Astrocyte of the cerebellum (primary cell): ENCODE measurements at places on chromosomes 2 and 18.

DNA sequence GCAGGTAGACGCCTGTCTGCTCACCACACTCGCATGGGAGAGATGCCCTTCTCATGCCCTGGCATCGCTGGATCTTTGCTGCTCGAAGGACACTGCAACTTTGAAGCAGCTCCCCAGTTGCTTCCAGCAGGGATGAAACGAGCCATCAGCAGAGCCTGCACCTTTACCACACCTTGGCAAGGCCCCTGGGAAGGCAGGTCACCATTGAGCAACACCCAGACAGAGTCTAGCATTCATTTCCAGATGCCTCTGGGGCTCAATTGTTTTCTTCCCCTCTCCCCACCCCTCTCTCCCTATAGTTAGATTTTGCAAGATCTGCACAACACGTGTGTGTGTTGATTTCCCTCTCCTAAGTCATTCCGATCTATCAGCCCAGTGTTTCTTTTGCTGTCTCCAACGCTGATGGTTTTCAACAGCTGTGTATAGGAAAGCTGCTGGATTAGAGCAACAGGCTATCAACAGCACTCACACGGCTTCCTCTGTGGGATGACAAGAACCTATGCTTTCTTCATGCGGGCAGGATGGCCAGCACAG, 25.6 kb upstream of the INHBB start:
- DNase-seq, result no peak

DNA sequence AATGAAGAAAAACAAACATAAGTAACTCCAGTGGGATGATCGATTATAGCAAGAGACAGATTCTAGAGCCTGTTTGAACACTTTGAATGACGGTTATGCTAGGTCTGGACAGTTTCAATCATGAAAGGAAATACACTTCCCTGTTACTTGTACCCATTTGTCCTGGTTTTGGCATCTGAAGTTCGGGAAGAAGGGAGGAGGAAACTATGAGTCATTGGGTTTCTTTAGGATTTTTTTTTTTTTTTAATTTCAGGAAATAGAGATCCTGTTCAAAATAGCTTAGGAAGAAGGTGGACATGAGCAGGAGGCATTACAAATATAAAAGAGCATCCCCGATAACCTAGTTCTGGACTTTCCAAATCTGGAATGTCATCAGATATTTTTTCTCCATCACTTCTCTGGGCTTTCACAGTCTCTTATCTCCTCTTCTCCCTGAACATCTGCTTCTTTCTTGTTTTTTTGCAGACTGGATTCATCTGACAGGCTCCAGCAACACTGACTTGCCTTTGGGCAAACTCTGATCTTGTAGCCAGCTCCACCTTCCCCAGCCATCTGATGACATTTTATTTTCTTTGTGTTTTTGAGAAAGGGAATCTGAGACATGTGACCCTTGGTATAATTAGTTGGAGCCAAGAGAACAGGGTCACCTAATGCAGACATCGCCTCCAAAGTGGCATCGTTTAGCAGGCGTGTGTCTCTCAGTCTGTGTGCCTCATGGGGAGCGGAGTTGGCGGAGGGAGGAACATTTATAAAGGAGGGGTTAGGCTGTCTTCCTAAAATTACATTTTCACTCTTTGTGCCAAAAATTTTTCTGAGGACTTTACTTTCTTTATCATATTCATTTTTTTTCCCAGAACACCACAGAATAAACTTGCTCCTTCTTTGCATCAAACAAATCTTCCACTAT, 195.3 kb upstream of the EPHA4 start:
- no peak for DNase-seq

DNA sequence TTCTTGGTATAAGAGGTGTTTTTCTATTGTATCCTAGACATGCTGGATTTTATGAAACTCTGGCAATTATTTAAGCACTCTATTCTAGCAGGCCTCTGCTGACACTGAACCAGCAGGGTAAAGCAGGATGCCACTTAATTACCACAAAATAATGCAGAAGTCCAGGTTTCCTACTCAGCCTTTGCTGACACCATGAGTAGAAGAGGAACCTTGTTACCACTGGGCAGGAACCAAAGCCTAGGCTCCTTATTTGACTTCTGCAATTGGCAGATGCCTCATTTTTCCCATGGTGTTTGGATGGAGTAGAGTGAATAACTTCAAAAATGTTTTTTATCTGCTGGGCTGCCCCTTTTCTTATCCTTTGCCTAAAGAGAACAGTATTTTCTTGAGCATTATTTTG, 60.8 kb downstream of the THNSL2 start:
- no peak for DNase-seq

GRCh38 chr2:45881970-45882581, 230.6 kb downstream of the PRKCE start:
- DNase-seq, result no peak

DNA sequence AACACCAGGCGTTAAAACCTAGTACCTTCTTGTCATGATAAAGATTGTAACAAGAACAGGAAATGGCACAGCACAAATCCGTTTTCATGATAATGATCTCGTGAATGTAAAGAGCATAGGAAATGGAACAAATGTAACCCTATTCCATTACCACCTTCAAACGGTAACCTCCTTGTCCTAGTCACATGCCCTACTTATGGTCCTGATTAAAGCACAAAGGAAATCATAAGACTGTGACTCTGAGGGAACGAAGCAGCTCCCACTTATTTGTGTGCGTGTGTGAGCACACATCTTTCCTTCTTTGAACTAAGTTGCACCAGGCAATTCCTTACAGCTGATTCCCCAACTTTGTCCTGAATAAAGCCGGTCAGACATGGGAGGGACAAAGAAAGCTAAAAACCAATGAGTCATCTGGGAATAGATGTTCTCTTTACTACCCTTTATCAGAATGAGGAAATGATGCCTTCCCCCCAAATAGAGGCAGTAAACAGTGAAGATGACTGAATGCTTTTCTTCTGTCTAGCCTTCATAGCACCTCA, 192.6 kb downstream of the IKZF2 start:
- no peak for DNase-seq

GRCh38 chr18:58580078-58580477, 48.8 kb downstream of the ALPK2 start:
- DNase-seq, result no peak

- no peak for DNase-seq
Measured at GRCh38 chr2:224584785-224585210, 365 bp downstream of the CUL3 start.

DNA sequence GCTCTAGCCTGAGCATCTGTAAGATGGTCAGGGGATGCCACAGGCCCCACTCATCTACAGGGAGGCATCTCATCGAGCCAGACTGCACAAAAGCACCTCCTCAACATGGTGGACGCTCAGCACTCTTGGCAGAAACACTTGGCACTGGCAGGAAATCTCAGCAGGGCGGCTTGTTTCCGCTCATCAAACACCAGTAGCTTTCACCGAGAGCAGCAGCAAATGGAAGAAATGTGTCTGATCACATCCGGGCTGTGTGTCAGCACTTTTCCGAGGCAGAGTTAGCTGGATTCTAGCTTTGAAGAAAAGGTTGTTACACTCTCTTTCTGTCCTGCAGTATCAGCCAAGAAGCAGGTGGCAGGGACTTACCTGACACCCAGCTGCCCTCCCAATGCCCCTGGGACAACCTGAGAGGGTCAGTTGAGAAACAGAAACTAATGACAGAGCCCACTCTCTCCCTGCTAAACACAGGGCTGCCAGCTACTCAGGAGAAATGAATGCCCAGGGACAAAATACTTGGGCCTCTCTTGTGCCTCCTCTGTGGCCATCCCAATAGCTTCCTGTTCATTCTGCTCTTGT, 68.9 kb upstream of the FZD7 start:
- DNase-seq, result peak; percentile 76

GRCh38 chr18:33123862-33124518, 316.5 kb downstream of the CCDC178 start:
- DNase-seq, result no peak

DNA sequence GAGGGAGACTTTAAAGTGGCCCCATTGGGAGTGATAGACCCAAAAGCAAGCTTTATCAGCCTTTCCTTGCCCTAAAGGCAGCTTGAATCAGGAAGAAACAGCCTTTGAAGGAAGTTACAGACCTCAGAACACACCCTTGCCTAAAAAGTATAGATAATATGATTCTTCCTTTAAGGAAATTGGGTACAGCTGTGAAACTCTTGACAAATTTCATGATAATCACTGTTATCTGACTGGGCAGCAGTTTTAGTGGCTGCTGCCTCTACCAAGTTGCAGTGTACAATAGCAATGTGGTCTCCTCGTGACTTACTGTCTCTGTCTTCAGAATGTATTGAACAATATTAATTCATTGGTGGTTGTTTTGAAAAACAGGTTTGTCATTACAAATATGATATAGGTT, 16.7 kb downstream of the HOXD1 start:
- DNase-seq, result no peak

GRCh38 chr2:172555272-172555521, 693 bp upstream of the PDK1 start:
- no peak for DNase-seq

DNA sequence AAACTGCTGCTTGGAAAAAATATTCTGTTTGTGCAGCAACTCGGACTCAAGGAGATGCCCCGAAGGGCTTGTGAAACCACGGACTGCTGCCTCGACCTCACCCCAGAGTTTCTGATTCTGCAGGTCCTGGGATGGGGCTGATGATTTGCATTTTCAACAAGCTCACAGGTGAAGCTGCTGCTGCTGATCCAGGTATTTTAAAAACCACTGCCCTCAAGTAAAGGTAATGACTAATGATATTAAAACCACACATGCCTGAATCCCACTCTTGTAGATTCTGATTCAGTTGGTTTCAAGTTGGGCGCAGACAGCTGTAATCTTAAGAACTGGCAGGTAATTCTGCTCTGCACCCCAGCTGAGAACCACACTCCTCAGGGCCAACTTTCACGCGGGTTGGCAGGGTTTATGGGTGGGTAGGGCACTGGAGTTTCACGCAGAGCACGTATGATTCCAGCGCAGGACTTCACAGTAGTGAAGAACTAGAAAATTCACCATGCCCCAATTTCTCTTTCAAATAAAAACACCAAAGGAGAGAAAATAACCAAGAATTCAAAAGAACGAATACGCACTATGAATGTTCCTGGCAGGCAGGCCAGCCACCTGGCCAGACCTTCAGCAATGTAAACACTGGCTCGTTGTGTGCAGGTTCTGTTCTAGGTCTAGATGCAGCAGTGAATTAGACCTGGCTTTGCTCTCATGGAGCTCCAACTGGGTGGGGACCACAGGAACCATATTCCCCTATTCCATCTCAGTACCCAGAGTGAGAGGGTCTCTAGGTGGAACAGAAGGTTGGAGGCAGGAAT, 74.6 kb upstream of the ZFP36L2 start:
- no peak for DNase-seq

- DNase-seq, result no peak
Measured at GRCh38 chr2:66897181-66897580, 462.3 kb downstream of the MEIS1 start.

DNA sequence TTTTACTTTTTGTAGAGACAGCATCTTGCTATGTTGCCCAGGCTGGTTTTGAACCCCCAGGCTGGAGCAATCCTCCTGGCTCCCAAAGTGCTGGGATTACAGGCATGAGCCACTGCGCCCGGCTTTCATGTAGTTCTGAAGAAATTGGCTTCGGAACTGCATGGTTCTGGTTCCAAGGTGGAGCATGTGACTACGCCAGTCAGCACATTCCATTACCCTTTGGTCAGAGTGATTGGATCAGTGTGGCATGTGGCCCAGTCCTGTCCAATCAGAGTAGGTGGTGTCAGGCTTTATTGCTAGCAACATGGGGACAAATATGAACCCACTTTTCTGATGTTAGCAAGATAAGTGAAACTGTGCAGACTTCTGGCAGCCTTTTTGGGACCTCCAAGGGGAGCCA, 16.3 kb upstream of the ATOH8 start:
- DNase-seq, result peak; percentile 57

GRCh38 chr2:233221378-233222063, 30.0 kb upstream of the ATG16L1 start:
- DNase-seq, result no peak

GRCh38 chr18:23587220-23587642, 925 bp upstream of the NPC1 start:
- no peak for DNase-seq

DNA sequence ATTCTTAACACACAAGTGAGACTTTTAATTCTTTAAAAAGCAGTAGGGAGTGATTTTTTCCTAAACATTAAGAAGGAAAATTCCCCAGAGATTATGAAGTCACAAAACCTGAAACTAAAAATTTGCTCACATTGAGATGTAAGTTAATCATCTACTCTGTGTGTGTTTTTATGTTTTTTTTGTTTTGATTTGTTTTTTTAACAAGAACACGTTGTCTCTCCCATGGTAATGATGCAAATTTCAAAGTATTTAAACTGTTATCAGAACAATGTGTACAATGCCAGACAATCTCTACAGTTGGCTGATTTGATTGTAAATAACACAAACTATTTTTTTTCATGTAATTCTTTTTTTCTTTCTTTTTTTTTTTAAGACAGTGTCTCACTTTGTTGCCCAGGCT, 71.5 kb downstream of the COLEC12 start:
- DNase-seq, result no peak

- no peak for DNase-seq
Measured at GRCh38 chr2:207230261-207231105, 64.7 kb upstream of the KLF7 start.

- DNase-seq, result no peak
Measured at GRCh38 chr2:64988420-64989125, 626 bp upstream of the SLC1A4 start.

DNA sequence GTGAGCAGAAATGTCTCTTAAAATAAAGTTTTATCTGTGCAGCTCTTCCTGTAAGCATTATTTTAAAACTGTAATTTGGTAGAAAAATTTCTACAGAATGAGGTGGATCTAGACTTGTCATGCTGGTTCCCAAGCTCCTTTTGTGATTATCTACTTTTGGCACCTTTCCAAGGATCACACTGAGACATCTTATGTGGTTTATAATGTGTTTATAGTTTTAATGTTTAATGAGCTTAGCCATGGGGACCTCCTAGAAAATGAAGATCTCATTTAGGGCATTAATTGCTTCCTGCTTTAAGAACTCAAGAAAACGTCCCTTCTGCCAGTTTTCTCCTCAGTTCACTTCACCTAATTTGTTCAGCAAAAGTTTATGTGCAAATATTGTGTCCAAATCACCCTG, 468.4 kb downstream of the SUCLG1 start:
- DNase-seq, result no peak

DNA sequence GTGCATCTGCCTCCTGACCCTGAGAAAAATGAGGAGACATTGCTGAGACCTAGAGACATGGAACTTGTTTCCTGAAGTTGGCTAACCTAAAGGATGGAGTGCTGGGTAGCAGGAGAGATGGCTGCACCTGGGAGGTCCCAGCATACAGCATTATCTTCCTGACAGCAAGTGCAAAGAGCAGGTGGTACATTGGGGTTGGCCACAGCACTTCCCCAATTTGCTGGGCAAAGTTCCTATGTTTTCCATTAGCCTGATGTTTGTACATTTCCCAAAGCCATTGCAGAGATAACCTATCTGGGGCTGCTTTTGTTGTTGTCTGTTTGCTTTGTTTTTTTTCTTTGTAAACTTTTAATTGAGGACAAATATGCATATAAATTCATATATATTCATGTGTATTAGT, 296.7 kb downstream of the HRH4 start:
- no peak for DNase-seq

- no peak for DNase-seq
Measured at GRCh38 chr2:217092710-217093379, 233.0 kb upstream of the TNP1 start.

GRCh38 chr2:101160454-101160853, 9.3 kb upstream of the TBC1D8 start:
- DNase-seq, result no peak
